ENCODE measurements at places on chromosomes 2 and 18.

DNA sequence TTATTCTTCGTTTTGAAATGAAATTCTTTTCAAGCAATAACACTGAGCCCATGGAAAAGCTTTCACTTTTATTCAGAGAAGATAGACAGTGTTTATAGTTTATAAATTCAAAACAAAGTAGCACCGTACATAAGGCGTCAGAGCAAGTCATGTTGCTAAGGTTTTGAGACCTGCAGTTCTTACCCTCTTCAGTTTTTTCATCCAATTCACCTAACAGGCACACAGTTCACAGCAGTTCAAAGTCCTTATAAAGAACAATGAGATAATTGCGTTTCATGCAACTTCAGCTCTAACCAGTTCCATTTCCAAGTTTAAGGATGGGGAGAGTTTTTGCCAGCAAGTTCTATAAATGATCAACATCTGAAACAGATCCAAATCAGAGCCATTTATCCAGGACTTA lies 96.7 kb downstream of the ARHGAP15 start:
- no peak for DNase-seq

- DNase-seq = peak; percentile 42
Observed at GRCh38 chr2:191678437-191679100, 633 bp downstream of the NABP1 start.

DNA sequence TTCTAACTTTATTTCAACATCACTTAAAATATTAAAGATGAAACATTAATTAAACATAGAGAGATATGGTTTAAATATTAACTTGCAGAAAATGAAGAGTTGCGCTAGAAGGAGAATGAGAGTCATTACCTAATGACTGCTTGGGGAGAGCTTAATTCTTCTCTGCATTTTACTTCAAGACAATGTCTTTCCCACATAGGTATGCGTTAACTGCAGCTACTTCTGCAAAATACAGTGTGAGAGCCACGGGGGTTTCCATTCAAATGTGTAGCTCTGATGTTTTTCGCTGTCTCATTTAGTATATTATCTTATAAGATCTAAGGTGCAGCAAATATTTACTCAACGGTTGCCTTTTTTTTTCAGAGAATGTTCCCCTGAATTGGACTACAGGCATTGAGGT lies 126.7 kb downstream of the TMX3 start:
- no peak for DNase-seq

DNA sequence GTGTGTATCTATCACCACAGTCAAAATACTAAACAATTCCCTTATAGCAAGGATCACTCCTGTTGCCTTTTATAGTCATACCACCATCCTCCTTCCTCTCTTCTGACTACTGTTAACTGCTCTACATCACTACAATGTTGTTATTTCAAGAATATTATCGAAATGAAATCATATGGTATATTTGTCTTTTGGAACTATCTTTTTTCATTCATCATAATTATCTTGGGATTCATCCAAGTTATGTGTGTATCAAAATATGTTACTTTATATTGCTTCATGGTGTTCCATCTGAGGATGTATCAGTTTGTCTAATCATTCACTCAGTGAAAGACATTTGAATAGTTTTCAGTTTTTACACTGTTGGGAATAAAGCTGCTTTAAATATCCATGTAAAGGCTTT lies 1423.0 kb upstream of the PIK3C3 start:
- DNase-seq = peak; percentile 75

DNA sequence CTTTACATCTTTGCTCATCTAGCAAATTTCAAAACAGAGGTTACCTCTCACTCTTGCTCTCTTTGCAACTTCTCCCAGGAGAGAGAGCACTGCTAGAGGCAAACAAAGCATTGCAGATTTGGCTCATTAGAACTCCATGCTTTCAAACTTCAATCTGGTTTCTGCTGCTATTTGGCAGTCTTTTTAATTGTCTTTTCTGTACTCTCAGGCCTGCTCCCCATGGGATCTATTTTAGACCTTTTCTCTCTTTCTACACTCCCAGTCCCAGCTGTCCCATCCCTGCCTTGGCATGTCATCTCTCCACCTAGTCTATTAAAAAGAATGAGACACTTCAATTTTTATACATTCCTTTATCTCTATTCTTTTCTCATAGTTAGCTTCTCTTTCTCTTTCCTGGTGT lies 15.2 kb downstream of the KCNJ3 start:
- DNase-seq = no peak

- peak; percentile 50 for DNase-seq
Observed at GRCh38 chr18:75422341-75422910, 5.1 kb downstream of the SMIM21 start.

- DNase-seq = no peak
Observed at GRCh38 chr2:128084757-128085156, 6.2 kb upstream of the UGGT1 start.

DNA sequence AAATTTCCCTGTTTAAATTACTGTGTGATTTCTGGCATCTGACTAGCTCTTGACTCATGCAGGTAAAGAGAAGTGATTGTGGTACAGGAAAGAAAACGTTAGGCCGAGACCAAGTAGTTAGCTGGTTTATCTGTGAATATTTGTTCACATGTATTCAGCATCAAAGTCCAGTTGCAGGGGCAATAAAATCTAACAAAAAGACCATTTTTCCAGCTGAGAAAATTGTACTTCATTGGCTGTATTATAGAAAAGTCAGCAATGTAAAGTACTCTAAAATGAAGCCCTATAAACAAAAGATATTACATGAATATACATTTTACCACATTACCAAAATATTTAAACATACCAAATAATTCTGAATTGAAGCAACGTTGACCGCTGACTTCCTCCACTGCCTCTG lies 88.3 kb downstream of the NBAS start:
- DNase-seq = no peak

GRCh38 chr2:201880579-201880978 lies 74.2 kb downstream of the CDK15 start:
- DNase-seq = peak; percentile 61

DNA sequence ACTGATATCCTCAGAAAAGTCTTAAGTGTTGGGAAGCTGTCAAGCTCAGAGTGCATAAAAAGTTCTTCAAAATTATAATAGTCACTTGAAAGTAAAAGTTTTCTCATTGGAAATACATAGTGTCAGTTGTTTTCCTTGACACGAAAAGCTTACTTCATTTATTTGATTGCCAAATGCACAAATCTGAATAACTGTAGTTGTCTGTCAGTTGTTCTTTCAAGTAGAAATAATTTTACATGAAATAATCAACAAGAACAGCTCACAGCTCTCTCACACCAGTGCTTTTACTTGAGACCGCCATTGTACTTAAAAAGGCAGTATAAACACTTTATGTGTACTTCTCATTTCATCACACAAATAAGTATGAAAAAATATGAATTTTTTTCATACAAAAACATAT lies 163.3 kb upstream of the NXPH2 start:
- no peak for DNase-seq

GRCh38 chr2:112918256-112918655 lies 7.3 kb downstream of the IL37 start:
- DNase-seq = no peak

DNA sequence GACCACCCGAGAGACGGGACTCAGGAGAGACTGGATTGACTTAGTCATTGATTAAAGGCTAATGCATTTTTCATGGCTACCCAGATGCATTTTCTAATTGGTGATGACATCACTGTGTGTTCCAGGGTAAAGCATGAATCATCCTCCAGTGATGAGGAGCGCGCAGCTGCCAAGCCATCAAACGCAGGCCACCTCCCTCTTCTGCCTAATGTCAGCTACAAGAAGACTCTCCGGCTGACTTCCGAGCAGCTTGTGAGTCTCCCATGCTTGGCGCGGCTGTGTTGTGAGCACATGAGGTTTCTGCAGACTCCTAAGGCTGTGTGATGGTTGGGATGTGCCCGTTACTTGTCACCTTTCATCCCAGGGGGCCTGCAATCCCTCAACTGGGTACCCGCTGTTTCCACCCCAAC lies 56.4 kb downstream of the LPIN1 start:
- DNase-seq = no peak

GRCh38 chr2:170714381-170715061 lies 616 bp upstream of the SP5 start:
- DNase-seq = no peak

GRCh38 chr2:55106148-55106547 lies 55.9 kb upstream of the RTN4 start:
- DNase-seq = peak; percentile 79

GRCh38 chr2:29398384-29399237 lies 283.4 kb downstream of the CLIP4 start:
- DNase-seq = peak; percentile 29

DNA sequence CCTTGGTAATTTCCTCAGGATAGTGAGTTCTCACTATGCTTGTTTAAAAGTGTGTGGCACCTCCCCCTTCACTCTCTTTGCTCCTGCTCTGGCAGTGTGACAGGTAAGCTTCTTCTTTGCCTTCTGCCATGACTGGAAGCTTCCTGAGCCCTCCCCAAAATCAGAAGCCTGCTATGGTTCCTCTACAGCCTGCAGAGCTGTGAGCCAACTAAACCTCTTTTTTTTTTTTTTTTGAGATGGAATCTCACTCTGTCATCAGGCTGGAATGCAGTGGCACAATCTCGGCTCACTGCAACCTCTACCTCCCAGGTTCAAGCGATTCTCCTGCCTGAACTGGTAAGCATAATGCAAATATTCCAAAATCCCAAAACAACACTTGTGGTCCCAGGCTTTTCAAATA lies 80.0 kb downstream of the SOWAHC start:
- peak; percentile 32 for DNase-seq

- peak; percentile 34 for DNase-seq
Observed at GRCh38 chr2:146978577-146979555, 866.0 kb upstream of the ACVR2A start.

DNA sequence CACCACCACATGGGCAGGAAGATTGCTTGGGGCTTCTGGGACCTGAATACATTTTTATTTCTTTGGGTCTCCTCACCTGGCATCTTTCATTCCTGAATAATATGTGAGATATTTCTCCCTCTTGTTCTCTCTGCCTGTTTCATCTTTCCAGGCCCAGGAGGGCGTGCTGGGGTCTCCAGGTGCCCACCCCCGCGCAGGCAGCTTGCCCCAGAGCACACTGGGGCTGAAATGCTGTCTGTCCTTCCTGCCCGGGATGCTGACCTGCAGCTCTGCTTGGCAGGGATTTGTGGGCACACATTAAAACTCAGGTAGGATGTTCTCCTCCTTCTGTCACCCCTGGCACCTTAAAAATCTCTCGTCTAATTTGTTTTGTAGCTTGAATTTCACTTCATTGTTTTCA lies 39.7 kb upstream of the TEX51 start:
- DNase-seq = no peak

GRCh38 chr2:136424112-136424511 lies 306.2 kb upstream of the CXCR4 start:
- no peak for DNase-seq

DNA sequence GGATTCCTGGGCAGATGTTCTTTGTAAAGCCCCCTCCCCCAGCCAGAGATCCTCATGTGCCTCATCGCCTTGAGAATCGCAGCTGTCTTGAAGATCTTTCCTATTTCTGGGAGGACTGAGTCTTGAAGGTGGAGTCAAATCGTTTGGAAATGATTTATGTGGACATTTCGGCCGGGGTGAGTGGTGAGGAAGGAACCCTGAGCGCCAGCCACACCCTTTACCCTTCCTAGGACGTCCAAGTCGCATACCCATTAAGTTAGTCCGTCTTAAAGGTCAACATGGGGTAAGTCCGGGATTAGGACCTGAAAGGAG lies 84.9 kb upstream of the ZCCHC2 start:
- DNase-seq = no peak

DNA sequence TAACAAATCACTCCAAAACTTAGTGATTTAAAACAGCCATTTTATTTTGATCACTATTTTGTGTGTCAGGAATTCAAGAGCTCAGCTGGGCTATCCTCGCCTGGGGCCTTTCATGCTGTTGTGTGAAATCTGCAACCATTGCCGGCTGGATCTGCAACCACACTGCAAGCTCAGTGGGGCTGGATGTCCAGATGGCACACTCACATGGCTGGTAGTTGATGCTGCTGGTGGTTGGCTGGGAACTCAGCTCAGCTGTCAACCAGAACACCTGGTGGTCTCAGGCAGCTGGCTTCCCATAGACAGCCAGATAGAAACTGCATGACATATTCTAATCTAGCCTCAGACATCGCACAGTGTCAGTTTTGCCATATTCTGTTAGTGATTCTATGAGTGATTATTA lies 30.6 kb upstream of the AP1S3 start:
- no peak for DNase-seq

GRCh38 chr2:237486819-237487448 lies at the start of gene MLPH:
MLPH (plus strand) TSS chr2:237487251; CDS start chr2:237493427, 6,176 bp downstream.
- DNase-seq = peak; percentile 60

DNA sequence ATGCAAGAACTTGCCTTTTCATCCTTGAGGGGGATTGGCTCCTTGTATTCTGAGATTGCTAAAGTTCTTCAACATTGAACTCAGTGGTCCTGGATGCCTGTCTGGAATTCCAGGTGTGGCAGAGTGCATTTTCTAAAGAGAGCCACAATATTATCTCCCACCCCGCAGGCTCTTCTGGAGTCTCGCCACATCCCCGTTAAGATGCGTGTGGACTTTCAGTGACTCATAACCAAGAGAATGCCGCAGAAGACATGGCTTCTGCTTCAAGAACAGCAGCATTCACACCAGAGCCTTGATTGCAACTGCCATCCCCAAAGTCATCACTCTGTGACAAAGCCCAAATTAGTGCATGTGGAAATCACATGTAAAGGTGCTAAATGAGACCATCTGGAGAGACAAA lies 142.7 kb downstream of the CDH20 start:
- peak; percentile 41 for DNase-seq

DNA sequence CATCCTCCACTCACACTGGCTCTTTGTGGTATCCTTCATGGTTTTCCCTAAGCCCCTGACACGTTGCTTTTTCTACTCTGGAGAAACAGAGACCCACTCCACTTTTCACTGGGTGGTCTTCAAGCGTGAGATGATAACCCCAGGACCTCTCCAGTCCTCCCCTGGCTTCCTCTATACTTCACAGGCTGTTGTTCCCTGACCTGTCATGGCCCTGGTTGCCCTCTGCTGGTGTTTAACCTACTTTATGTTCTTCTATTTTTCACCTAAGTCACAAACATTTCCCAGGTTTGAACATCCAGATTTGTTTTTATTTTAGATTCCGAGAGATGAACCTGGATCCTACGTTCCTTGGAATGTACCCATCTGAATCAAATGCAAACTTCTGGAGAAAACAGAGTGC lies 84.5 kb downstream of the AOX1 start:
- no peak for DNase-seq

GRCh38 chr2:232700154-232700553 lies 3.0 kb downstream of the GIGYF2 start:
- no peak for DNase-seq

DNA sequence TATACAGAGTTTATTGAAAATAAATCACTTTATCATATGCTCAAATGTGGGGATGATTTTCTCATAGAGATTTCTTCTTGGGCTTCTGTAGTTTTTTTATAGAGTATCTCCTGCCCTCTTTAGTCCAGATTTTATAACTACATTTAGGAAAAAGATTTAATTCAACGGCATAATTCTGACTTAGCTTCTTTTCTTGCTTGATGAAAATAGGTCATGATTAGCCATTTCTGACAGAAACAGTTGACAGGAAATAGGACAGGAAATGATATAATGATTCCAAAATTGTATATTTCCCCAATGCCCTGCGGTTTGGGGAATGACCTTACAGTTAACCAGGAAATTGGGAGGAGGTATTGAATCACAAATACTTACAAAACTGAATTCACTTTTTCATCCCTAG lies 1531.9 kb upstream of the ACVR2A start:
- DNase-seq = peak; percentile 74

- DNase-seq = peak; percentile 70
Observed at GRCh38 chr18:1018181-1018681, 113.6 kb downstream of the ADCYAP1 start.

All from fibroblast of skin of back (primary cell).